SHP77 treated with DMSO at 0.1 percent for 48 hours (cell line): ENCODE measurements at places on chromosomes 6 and 20.

DNA sequence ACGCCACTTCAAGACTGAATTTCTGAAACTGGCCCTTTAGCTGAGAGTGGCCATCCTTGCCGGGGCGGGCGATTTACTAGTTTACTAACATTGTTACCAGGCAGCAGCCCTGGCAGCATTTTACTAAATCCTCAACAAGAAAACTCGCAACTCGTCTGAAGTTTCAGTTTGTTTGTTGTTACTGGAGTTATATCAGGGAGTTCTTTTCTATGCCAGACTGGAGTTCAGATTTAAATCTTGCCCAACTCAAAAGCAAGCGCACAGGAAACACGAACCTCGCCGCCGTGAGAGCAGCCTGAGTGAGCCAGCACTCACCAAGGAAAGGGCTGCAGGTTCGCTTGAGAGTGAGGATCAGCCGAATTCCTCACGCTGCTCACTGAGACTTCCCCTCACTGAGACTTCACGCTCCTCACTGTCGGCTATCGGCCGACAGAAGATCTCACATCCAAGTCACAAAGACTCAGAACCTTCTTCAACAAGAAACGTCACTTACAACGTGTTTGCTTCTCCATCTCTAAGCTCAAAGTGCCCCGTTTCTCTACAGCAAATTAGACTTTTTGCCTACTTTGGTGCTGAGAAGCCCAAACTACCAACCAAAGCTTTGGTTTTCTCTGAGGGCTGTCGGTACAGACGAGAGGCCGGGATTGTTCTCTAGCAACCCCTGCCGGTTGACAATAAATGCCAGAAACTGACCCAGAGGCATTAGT lies 78.9 kb downstream of the OLIG3 start:
- no peak for DNase-seq

- no peak for DNase-seq
These were observed 113.1 kb upstream of the BACH2 start for GRCh38 chr6:90409700-90410099.

DNA sequence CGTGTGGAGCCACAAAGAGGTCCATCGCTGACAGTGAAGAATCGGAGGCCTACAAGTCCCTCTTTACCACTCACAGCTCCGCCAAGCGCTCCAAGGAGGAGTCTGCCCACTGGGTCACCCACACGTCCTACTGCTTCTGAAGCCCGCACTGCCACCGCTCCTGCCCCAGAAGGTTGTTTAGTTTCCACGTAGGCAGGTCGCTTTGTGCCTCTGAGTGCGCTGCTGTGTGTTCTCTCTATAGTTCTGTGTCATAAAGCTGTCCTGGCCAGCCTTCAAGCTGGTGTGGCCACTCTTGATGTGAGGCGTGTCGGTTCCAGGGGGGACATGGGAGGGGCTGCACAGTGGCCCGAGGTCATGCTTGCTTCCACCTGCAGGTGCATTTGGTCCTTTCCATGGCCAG lies 6.4 kb upstream of the FAM209A start:
- no peak for DNase-seq

DNA sequence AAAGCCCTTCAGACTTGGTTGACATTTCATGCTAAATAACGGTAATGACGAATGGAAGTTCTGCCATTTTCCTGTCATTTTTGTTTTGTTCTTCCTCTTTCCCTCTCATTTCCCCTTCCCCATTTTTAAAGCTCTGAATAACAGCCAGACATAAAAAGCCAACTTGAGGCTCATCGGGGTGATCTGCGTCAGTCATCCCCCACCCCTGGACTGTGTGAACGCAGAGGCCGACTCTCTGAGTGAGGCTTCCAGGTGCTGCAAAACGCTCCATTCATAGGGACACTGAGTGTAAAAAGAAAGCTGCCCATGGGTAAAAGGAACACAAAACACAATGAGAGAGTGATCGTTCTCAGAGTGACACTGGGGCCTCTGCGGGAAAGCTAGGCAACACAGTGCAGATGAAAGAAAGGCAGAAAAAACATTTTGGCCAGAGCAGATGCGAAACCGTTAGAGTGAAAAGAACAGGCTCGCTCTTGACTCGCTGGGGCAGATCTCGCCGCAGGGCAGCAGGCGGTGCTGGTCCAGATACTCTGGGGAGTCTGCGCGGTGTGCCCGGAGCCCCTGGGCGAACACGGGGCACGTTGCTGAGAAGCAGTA lies 684.8 kb downstream of the QKI start:
- no peak for DNase-seq

DNA sequence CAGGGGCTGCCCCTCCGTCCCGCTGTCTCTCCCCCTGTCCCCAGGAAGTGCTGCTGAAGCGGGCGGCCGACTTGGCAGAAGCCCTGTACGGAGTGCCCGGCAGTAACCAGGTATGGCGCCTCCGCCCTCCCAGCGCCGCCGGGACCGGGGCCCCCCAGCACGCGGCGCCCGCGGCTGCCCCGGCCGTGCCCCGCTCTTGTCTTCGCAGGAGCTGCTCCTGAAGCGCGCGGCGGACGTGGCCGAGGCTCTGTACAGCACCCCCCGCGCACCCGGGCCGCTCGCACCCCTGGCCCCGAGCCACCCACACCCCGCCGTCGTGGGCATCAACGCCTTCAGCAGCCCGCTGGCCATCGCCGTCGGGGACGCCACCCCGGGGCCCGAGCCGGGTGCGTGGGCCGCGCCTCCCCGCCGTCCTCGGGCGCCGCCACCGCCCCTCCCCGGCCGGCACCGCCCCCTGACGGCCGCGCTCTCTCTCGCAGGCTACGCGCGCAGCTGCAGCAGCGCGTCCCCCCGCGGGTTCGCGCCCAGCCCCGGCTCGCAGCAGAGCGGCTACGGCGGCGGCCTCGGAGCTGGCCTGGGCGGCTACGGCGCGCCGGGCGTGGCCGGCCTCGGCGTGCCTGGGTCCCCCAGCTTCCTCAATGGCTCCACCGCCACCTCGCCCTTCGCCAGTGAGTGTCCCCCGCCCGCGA lies 48.4 kb downstream of the CPXM1 start:
- DNase-seq, result no peak

GRCh38 chr6:76240092-76240491 lies 167.6 kb upstream of the IMPG1 start:
- no peak for DNase-seq

DNA sequence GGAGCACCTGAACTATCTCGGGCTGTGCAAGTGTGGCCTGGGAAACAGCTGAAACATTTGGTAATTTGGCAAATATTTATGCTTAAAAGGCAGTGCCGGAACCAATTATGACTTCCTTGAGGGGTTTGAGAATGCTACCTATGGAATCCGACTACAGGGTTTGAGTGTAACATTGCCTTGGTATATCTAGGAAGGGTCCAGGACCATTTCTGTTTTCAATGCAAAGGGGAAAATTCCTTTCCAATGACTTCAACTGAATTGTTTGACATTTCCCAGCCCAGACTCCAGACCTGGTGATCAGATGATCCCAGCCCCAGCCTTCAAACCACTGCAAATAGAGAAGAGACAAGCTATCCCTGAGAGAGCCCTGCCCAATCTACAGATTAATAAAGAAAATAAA lies 4.6 kb upstream of the PPP1R3G start:
- DNase-seq, result no peak

DNA sequence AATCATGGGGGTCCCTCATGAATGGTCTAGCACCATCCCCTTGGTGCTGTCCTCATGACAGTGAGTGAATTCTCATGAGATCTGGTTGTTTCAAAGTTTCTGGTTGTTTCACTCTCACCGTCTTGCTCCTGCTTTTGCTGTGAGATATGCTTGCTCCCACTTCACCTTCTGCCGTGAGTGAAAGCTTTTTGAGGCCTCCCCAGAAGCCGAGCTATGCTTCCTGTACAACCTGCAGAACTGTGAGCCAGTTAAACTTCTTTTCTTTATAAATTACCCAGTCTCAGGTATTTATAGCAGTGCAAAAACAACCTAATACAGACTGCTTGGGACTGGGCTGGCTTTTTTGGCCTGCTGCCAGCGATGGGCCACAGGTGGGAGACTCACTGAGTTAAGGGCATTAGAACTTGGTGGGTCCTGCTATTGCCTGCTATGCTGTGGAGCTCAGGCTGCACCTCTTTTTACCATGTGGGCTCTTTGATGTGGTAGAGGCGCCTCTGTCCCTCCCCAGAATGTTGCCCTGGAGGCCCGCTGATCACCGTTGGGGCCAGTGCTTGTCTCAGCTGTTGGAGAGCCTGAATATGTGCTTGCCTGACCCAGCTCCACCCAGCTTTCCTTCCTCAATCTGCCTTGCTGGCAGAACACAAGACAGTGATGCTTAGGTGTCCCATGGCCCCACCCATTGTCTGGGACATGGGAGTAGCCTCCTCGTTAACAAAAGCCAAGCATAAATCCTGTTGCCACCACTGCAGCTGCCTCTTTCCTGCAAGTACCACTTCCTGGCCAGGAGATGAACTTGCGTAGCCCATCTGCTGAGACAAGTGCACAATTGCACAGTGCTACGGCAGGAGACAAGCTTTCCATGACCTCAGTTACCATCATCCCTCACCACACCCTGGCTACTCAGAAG lies 47.1 kb downstream of the IGF2R start:
- DNase-seq, result no peak

- DNase-seq, result no peak
These were observed 68.5 kb upstream of the SASH1 start for GRCh38 chr6:148273962-148274752.
